Iris pigment epithelial cell (primary cell): ENCODE measurements at places on chromosomes 12 and 14.

GRCh38 chr12:62640910-62641448 is 174.4 kb downstream of the MON2 start:
- peak; percentile 68 for DNase-seq

DNA sequence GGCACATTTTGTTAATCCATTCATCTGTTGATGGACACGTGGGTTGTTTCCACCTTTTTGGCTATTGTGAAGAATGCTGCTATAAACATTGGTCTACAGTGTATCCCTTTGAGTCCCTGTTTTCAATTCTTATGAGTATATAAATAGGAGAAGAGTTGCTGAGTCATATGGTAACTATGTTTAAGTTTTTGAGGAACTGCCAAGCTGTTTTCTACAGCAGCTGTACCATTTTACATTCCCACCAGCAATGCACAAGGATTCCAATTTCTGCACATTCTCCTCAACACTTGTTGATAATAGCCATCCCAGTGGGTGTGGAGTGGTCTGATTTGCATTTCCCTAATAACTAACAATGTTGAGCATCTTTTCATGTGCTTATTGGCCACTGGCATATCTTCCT is 6.9 kb upstream of the SVOP start:
- peak; percentile 62 for DNase-seq

DNA sequence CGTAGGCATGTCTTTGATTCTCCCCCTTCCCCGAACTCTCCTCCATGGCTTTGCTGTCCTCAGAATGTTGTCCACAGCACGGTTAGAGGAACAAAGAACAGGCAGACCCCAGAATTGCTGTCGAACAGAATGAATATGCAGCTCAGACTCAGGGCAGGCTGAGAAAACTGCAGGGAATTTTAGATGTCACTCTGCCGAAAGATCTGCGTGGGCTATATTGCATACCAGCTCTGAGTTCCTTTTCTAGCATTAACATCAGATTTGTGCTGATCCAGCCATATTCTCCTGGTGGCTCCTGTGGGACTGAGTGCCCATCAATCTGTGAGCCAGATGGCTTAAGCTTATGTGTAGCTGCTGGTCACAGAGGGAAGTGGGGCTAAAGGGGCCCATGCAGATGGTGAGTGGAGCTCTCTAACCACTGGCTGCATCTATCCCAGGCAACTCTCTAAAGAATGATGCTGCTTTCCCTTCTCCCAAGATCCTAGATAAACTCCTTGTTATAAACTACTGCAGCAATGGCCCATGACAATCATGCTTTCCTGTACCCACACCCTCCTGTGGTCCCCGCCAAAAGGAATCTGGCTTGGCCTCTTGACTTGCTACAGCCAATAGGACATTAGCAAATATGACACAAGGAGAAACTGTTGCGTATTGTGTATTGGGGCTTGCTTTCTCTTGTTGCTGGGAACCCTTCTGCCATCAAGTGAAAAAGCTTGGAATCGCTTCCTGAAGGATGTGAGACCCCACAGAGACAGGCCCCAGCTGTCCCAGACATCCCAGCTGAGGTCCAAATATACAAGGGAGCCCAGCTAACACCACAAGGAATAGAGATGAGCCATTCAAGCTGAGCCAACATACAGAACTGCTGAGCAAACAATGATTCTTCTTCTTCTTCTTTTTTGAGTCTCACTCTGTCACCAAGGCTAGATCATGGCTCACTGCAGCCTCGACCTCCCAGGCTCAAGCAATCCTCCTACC is 101.3 kb downstream of the FOXN3 start:
- DNase-seq = no peak

- DNase-seq = no peak
Observed at GRCh38 chr14:106599209-106599608, 1072.8 kb downstream of the TMEM121 start.

DNA sequence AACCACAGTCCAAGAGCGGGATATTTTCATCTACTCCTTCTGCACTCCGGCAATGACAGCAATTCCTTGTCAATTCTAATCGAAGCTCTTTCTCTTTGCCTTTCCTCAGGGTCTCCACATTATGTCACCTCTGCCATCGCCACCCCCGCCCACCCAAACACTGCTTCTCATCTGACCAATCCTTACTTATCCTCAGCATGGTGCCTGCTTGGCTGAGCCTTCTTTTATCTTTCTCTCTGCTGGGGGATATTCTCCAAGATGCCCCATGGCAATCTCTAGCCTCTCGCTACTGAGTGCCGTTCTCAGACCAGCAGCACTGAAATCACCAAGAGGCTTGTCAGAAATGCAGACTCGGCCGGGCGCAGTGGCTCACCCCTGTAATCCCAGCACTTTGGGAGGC is 100.6 kb downstream of the PTPRB start:
- no peak for DNase-seq
